ENCODE measurements at places on chromosomes 12 and 14. TPM values are rescaled to one million over a fixed set of nuclear protein-coding genes. Genes with fewer than 3 reads are reported as not detected.

Gene IL22
- polyA plus RNA-seq, result not detected

DNA sequence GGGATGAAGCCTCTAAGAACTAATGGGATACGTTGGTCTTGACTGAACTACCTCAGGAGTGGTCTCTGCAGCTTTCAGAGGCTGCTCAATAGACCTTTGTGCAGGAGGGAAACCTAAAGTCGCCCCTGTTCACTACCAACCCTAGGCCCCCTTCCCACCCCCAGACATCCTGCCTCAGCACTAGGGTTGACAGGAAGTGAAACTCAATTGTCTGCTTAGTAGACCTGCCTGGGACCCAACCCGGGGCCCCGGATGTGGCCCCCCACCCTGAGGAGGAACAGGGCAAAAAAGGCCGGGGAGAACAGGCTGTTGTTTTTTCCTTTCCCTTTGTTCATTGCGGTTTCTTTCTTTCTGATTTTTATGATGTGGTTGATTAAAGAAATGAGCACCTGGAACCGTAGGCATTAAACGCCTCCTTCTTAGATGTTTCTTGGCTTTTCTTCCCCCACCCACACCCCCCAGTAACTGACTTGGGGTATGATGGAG lies 1.6 kb upstream of the DGKA start:
- no peak for DNase-seq

Gene NGB
- not detected for polyA plus RNA-seq

Gene TTC8
- polyA plus RNA-seq, result 18.0 TPM

Gene GALNT6
- 0.23 TPM for polyA plus RNA-seq

- DNase-seq, result no peak
These were observed 401.4 kb downstream of the PCNX1 start for GRCh38 chr14:71308671-71309070.

GRCh38 chr12:99875081-99875480 lies 109.7 kb downstream of the ANKS1B start:
- DNase-seq, result no peak

Gene MIP
- 0.35 TPM for polyA plus RNA-seq

- no peak for DNase-seq
These were observed 480.5 kb downstream of the VRK1 start for GRCh38 chr14:97277711-97278110.

DNA sequence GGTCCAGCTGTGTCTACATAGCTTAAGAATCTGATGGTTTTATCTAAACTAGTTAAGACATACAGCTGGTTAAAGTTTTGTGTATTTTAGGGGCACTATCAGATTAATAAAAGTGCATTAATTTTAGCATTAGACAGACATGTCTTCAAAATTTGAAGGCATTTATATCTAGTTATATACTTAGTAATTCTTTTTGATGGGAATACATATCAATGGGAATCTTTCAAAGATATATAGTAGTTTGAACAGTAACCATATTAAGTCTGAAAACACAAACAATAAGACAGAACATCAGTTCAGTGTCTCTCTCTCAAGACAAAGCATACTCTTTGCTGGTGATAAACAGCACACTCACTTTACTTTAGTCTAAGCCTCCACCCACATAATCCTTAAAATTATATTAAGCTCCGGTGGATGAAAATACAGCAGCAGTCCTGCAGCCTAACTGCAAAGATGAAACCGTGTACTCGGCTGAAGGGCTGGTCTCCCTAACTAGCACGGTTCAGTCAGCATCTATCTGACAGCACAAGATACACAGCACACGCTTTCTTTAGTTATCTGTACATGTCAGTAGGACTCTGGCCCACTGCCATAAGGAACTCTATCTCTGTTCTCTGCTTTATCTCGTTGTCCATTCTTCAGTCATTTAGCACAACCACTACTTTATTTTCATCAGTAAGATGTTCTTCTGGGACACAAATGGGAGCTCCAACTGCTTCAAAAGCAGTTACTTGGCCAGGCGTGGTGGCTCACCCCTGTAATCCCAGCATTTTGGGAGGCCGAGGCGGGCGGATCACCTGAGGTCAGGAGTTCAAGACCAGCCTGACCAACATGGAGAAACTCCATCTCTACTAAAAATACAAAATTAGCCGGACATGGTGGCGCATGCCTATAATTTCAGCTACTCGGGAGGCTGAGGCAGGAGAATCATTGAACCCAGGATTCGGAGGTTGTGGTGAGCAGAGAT lies 80.5 kb downstream of the MED13L start:
- DNase-seq, result no peak

- DNase-seq, result peak; percentile 25
These were observed 55.6 kb downstream of the CLIP1 start for GRCh38 chr12:122366685-122367475.

GRCh38 chr12:69613351-69613750 lies 2.6 kb upstream of the LRRC10 start:
- DNase-seq, result no peak

GRCh38 chr12:132646850-132647249 lies 28.3 kb downstream of the P2RX2 start:
- DNase-seq, result no peak
